NCI-H2081 treated with DMSO at 0.1 percent for 48 hours (cell line): ENCODE measurements at places on chromosomes 7 and 10.

- no peak for DNase-seq
Measured at GRCh38 chr10:59898125-59898835, 8.1 kb downstream of the CCDC6 start.

GRCh38 chr10:91105269-91105668 lies 115.2 kb upstream of the PCGF5 start:
- DNase-seq = no peak

GRCh38 chr10:132452216-132452650 lies 55.2 kb downstream of the PWWP2B start:
- no peak for DNase-seq

- no peak for DNase-seq
Measured at GRCh38 chr7:114554781-114555537, 140.3 kb downstream of the FOXP2 start.

- DNase-seq = no peak
Measured at GRCh38 chr7:22269963-22270362, 87.0 kb downstream of the RAPGEF5 start.

DNA sequence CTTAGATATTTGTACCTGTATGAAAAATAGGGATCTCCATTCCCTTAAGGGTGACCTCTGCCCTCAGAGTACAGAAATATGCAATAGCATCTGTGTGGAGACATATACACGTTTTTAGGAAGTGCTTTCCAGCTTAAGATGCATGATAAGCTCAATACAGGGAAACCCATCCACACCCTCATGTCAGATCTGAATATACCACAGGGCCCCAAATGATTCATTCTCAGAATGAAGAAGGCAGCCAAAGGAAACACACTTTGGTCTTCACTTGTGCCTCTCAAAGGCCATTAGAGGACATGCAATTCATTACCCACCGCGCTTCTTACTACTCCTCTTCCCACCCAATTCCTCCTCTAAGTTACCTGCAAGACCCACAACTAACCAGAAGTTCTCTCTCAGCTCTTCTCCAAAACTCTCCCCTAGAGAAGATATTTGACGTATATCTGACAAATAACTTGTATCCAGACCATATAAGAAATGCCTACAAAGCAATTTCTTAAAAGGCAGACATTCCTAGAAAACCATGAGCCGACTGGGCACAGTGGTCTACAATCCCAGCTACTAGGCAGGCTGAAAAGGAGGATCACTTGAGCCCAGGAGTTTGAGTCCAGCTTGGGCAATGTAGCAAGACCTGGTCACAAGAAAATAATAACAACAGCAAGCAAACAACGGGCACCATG lies 103.0 kb downstream of the OAT start:
- DNase-seq = no peak

GRCh38 chr7:48180981-48181380 lies 9.7 kb downstream of the ABCA13 start:
- DNase-seq = no peak

DNA sequence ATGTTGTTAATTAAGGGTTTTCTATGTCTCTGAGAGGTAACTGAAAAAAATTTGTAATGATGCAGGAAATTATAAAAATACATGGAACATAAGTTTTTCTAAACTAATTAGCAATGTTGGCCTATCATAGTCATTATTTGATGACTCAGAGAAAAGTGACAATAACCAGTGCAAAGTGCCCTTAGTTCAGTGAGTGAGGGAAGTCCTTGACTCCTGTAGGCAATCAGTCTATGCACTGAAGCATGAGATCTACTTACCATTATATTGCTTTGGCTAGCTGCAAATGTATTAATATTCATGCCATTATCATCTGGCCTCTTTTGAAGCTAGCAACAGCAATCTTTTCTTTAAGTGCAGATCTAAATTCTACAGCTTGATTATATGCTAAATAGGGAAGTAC lies 40.6 kb downstream of the CCDC172 start:
- no peak for DNase-seq

GRCh38 chr7:148898845-148899484 lies 14.9 kb upstream of the EZH2 start:
- no peak for DNase-seq

GRCh38 chr7:5539013-5539411 lies 115.4 kb upstream of the TNRC18 start:
- no peak for DNase-seq

GRCh38 chr10:97650726-97651125 lies 10.3 kb downstream of the PI4K2A start:
- DNase-seq = no peak

GRCh38 chr10:132632091-132632561 lies 94.5 kb downstream of the INPP5A start:
- no peak for DNase-seq

GRCh38 chr10:113047963-113048781 lies 98.1 kb downstream of the TCF7L2 start:
- no peak for DNase-seq

DNA sequence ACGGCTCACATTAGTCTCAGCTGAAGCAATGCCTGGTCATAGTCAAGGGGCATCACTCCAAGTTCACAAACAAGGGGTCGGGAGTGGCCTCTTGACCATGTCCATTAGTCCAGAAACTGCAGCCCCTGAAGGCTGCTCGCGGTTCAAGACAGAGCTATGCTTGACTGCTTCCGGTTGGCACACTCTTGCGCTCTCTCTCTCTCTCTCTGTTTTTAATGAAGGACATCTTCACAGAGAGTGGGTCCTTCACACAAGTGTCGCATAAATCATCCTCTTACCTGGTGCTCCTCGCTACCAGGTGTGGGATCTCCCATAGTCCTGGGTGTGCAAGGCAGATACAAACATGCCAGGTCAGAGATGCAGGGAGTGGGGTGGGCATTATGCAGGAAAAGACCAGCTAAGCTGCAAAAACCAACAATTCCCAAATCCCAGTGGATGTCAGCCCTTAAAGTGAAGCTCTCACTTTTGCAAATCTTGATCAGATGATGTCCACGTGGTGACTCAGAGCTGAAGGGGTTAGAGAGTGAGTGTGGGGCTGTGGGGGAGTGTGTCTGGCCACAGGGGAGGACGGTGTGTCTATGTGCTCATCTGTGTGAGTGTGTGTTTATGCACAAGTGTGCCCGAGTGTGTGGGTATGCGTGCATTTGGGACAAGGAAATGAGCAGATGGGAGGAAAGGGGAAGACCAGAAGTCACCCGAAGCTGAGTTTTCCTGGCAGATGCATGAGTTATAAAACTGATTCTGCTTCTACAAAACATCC lies 83.7 kb upstream of the PPP2R2D start:
- no peak for DNase-seq

- DNase-seq = no peak
Measured at GRCh38 chr10:128908099-128908498, 558.9 kb upstream of the MGMT start.

DNA sequence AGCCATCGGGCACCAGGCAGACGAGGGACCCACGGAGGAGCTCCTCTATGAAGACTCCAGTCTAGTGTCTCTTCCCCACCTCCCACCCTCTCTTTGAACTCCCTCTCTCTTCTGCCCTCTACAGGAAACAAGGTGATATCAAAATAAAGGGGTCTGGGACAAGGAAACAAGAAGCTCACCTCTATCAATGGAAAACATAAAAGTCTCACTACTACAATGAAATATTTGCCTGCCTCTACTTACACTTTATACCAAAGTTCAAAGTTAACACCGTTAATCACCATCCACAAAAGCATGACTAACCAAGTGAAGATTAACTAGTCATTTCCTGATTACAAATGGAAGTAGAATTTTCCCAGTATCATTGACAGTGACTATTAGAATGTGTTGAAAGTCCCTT lies 82.2 kb downstream of the PARD3 start:
- DNase-seq = no peak

GRCh38 chr7:12703881-12704280 lies 16.4 kb downstream of the ARL4A start:
- no peak for DNase-seq

DNA sequence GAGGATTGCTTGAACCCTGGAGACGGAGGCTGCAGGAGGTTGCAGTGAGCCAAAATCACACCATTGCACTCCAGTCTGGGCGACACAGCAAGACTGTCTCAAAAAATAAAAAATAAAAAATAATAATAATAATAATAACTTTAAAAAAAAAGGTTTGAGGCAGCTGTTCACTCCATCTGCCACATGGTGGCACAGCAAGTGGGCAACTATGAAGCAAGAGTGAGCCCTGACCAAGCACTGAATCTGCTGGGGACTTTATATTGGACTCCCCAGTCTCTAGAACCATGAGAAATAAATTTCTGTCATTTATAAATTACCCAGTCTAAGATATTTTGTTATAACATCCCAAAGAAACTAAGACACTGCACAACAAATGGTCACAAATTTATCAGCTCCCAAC lies 14.6 kb upstream of the BRI3 start:
- DNase-seq = no peak

DNA sequence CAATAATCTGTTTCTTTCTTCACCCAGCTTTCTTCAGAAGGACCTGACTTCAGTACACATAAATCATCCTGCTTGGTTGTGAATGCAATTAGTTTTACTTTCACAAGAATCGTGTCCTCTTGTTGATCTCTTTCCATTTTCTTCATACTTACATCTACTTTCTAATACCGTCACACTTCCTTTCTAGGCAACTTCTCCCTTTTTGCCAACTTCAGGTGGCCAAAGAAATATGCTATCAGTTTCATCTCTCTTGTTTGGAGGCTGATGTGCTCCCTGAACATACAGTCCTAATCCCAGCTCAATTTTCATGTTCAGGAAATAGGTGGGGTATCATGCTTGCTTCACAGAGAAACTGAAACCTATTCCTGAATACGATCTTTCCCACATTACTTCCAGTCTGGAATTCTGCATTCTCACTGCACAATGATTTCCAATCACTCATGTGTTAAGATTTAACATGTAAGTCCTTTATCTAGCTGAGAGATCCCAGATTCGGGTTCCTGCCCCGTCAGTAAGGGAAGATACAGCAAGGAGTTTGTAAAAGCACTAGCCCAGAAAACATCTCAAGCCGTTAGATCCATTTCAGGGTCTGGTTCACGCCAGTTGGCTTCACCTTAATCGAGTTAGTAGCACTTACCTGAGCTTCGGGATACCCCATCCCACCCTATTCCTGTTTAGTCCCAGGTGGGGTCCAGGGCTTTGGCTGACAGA lies 994 bp downstream of the SLC25A28 start:
- no peak for DNase-seq

GRCh38 chr7:66790725-66791124 lies 50.2 kb downstream of the RABGEF1 start:
- DNase-seq = no peak

DNA sequence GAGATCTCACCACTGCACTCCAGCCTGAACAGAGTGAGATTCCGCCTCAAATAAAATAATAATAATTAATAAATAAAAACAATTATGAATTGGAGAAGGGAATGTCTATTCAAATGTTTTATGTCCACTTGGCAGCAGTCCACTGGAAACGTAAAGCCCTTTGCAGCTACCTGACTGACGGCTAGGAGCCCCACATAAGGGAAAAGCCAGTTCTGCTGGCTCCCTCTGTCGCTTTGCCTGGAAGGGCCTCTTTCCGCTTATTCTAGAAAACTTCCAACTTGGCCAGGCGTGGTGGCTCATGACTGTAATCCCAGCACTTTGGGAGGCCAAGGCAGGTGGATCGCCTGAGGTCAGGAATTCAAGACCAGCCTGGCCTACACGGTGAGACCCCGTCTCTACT lies 6.1 kb upstream of the TNS3 start:
- DNase-seq = no peak

DNA sequence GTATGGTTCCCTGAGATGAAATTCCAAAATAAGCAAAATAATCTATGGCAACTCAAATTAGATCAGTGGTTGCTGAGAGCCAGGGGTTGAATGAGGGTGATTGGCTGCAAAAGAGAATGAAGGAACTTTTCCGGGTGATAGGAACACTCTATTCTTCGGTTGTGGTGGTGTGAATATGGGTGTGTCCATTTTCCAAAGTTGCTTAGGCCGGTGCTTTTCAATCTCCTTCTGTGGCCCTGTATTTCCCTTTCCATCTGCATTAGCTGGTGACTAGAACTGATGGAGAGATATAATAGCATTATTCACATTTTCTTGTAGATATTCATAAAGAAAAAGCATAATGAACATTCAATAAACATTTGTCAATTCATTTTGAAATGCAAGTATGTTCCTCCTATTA lies 382.9 kb downstream of the TFEC start:
- no peak for DNase-seq

GRCh38 chr7:148712678-148713329 lies 14.1 kb downstream of the CUL1 start:
- no peak for DNase-seq

GRCh38 chr10:52258799-52259425 lies 55.2 kb upstream of the DKK1 start:
- DNase-seq = no peak

- DNase-seq = no peak
Measured at GRCh38 chr7:42939457-42940240, 7.5 kb downstream of the MRPL32 start.

DNA sequence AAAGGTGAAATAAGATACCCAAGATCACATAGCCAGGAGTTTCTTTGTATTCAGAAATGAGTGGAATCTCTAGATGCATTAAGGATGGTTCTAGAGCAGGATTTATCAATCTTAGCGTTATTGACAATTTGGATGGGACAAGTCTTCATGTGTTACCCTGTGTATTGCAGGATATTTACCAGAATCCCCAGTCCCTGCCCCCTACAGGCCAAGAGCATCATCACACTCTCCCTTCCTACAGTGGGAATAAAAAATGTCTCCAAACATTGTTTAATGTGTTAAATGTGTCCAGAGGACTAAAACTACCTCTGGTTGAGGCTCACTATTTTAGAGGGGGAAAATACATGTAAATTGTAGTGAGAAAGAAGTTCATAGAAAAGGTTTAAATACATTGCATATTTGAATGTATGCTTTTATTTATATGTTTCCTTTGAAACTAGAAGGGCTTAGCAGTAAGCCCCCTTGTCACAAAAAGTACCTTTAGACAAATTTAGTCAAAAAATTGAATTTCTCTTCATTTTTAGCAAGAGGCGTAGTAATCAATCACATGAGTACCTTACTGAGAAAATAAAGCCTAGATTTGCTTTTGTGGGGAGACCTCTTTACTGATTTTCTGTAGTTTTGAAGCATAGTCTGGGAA lies 141.2 kb downstream of the MLLT10 start:
- no peak for DNase-seq

- DNase-seq = no peak
Measured at GRCh38 chr7:122352454-122352853, 47.9 kb upstream of the FEZF1 start.
